ENCODE measurements at places on chromosomes 1 and 21.

GRCh38 chr1:168708698-168709404, 20.2 kb downstream of the DPT start:
- DNase-seq = no peak

- no peak for DNase-seq
These were observed 103.9 kb downstream of the DPYD start for GRCh38 chr1:97816927-97817326.

GRCh38 chr1:183942933-183943693, 94.4 kb downstream of the COLGALT2 start:
- DNase-seq = peak; percentile 39

DNA sequence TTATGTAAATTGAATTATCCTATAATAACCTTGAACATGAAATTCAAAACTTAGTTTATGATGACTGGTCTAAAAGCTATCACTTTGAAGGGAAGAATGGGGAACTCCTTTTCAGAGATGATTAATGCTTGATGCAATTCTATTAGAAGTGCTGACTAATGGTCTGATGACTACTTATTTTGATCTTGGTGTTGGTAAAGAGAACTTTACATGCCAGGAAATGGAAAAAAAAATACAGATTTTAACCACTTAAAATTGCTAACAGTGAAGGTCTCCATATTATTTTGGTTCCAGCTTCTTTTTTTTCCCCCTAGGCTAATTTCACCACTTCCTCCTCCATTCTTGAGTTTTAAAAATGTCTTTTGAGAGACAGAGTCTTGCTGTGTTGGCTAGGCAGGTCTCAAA, 22.9 kb downstream of the S1PR1 start:
- no peak for DNase-seq

DNA sequence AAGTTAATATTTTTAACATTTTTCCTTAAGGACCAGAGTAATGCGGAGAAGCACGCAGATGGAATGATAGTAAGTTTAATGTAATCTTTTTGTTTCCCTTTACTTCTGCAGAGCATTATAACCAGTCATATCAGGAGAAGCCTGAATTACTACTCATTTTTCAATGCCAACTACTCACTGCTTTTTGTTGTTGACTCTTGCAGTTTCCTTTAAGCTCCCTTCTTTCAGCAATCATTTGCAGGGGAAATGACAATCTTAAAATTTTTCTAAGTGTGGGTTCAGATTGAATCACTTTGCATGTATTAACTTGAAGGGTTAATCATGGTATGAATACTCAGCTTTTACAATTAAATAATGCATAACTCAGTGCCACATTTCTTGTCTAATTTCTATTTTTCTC, 122.2 kb downstream of the NRDC start:
- DNase-seq = no peak

DNA sequence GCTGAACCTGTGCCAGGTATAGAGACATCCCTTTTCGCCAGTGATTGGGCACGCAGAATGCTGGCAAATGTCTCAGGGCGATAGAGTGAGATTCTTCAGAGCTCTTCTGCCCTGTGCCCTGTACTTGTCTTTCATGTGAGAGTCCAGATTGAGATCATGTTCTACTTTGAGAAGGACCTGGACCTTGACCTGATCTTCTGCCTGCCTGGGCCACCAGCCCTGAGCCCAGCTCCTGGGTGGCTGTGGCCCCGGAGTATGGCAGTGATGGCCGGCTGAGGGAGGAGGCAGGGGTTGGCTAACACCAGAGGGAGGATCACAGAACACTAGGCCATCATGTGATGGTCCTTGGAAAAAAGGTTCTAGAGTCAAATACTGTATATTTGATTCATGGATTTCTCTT, 13.8 kb downstream of the STRIP1 start:
- no peak for DNase-seq

- no peak for DNase-seq
These were observed 32.3 kb upstream of the FBXO28 start for GRCh38 chr1:224081604-224082003.

- no peak for DNase-seq
These were observed 20.3 kb downstream of the TTC13 start for GRCh38 chr1:230958370-230958769.

DNA sequence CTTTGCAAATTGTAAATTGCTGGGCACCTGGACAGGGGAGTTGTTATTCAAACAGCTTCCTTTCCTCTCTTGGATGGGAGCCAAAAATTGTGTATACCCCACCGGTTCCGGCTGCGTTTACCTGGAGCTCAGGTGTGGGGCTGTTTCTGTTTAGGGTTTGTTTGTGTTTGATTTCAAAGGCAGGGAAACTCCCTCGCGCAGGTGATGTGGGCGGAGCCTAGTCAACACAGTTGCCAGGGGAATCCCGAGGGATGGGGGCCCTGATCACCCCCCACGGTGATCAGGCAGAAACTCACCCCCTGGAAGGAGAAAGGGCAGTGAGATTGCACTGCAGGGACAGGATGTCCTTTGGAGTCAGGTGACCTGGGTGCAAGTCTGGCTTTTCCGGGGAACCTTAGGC, 28.3 kb downstream of the CDCP2 start:
- DNase-seq = no peak

- no peak for DNase-seq
These were observed 217.6 kb upstream of the NFIA start for GRCh38 chr1:60864722-60865121.

DNA sequence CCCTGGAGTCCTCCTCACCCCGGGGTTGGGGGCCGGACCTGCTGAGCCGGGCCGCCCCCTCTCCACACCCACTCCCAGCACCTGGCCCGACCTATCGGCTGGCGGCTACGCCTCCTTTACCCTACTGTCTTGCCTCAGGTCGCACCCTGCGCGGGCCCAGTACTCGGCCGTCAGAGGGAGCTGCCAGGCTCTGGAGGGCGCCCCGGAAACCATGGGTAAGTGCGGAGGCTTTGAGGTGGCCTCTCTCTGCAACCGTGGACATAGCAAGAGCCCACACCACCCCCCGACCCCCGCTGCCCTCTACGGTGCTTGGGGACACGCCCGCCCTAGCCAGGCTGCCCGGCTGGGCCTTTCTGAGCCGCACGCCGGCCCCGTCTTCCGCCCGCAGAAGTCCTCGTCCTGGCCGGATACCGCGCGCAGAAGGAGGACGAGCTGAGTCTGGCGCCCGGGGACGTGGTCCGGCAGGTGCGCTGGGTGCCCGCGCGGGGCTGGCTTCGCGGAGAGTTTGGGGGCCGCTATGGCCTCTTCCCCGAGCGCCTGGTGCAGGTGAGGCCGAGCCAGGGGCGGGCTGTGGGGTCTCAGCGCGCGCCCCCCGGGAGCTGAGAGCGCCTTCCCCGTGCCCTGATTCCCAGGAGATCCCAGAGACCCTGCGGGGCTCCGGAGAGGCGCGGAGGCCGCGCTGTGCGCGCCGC, at the start of gene SH3D21:
TSS of gene SH3D21 (plus strand) at position 159 of the 692 bp plus-strand sequence. CDS start at position 212, 53 bp downstream.
- peak; percentile 78 for DNase-seq

GRCh38 chr1:221740993-221741702, 741 bp downstream of the DUSP10 start:
- DNase-seq = peak; percentile 74

DNA sequence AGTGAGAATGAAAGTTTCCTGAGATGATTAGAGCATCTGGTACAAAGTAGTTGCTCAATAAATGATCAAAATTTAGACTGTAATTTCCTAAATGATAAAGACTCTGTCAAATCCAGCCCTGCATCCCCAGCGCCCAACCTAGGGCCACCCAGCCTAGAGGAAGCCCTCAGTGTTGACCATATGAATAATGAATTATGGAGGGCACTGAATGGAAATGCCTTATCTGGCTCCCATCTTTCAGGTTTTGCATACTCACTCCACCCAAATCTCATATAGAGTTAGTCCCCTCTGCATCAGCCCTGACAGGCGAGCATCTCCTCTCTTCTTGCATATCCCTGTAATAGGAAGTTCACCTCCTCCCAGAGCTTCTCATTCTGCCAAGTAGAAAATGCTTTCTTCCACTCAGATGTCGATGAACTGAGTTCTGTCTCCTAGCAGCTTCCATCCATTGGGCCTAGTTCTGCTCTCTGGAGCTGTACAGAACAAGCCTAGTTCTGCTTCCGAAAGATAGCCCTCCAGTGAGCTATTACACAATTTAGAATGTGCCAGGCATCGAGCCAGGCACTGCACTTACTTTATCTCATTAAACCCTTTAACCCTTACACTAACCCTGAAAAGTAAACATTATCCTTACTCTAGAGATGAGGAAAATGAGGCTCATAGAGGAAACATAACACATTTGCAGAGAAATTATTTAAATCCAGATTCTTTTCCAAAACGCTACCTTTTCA, 20.9 kb downstream of the COA7 start:
- DNase-seq = no peak

DNA sequence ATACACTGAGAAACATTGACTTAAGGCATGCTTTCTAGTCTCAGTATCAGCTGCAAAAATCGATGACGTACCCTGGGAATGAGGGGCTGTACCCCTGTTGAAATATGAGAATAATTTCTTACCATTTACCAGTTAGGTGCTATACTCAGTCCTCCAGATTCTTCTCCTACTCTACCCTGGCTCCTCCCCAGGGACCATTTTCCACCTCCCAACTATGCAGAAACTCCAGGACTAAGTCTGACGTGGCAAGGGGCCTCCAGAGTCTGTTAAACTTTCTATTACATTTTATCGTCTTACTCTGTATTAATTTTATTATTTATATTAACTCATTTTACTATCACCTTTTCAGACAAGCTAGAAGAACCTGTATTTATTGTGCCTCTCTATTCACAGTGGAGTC, 124.3 kb downstream of the CYYR1 start:
- DNase-seq = no peak

GRCh38 chr21:44601596-44602462, 1.4 kb downstream of the KRTAP10-7 start:
- DNase-seq = no peak

GRCh38 chr1:15928971-15929965, 46.6 kb downstream of the ZBTB17 start:
- no peak for DNase-seq

DNA sequence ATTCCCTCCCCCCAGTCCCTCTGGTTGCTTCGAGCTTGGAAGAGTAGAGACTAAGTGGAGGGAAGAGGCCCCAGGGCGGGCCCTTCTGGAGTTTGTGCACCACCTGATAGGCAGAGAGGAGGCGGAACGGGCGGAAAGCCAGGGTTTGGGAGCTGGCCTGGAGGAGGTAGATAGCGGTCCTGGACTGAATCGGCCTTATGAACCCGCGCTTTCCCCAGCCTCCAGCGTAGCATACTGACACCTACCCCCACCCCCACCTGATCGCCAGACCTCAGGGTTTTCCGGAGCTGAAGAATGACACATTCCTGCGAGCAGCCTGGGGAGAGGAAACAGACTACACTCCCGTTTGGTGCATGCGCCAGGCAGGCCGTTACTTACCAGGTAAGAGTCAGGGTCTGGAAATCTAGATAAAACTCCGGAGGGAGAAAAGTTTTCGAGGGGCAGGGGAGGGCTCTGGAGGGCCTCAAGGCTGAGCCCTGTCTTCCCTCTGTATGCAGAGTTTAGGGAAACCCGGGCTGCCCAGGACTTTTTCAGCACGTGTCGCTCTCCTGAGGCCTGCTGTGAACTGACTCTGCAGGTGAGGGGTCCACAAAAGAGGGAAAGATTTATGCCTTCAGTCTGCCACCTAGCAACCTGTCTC, 705 bp downstream of the UROD start:
- DNase-seq = peak; percentile 28

GRCh38 chr1:34186741-34187494, 10.2 kb downstream of the C1orf94 start:
- DNase-seq = no peak

DNA sequence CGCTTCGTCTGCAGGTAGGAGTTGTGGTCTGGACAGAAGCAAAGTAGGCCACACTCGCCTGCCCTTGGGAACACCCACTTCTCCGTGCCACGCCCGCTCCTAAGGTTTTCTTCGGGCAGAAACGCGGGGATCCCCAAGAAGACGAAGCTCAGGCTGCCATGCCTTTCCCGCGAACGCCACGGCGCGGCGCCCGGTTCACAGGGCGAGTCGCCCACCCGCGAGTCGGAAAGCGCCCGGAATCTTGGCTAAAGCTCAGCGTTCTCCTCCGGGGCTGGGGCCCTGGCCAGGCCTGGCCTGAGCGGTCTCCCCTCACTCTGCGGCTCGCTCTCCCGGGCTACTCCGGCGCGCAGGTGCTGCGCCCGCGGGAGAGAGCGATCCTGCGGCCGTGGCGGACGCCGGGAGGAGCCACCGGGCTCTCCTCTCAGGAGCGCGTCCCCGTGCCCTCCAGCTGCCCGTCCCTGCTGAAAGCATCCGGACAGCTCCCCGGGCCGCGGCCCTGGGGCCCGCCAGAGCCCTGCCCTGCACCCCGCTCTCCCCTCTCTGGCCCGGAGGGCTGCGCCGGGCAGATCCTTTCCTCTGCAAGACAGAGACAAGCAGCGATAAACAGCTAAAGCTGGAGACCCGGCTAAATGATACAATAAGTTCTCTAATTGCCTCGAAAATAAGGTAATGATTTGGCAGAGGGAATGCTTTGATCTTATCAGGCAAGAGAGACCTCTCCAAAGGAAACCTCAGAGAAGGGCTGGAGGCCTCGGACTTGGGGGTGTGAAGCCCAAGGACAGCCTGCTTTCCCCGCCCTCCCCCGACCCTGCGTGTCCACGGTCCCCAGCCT, 6.7 kb upstream of the WNT2B start:
- DNase-seq = peak; percentile 41

- no peak for DNase-seq
These were observed 40.4 kb upstream of the NTNG1 start for GRCh38 chr1:107100331-107100984.

DNA sequence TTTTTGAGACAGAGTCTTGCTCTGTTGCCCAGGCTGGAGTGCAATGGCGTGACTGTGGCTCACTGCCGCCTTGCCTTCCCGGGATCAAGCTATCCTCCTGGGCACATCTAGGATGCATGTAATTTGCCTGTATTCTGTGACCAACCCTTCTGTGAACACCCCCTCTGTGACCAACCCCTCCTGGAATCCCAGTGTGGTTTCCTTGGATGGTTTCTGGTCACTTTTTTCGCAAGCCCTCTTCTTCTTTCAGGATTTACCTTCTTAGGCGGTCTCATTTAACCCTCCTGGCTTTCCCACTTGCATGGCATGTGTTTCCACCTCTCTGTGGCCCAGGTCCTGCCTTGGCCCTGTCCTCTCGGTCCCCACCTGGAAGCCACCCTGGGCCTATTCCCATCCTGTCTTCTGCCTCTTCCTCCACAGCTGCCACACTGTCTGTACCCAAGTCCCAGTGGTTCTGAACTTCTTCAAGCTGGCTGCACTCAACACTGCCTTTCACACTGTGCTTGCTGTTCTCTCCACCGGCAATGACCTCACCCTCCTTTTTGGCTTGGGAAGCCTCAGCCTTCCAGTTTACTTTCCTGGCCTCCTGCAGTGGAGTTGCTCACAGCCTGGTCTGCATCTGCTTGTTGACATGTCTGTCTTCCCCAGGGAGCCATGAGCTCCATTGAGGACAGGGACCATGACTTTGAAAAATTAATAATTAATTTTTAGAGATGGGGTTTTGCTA, 57.0 kb downstream of the DISC1 start:
- no peak for DNase-seq

GRCh38 chr1:53681977-53682685, 56.8 kb downstream of the GLIS1 start:
- peak; percentile 17 for DNase-seq

DNA sequence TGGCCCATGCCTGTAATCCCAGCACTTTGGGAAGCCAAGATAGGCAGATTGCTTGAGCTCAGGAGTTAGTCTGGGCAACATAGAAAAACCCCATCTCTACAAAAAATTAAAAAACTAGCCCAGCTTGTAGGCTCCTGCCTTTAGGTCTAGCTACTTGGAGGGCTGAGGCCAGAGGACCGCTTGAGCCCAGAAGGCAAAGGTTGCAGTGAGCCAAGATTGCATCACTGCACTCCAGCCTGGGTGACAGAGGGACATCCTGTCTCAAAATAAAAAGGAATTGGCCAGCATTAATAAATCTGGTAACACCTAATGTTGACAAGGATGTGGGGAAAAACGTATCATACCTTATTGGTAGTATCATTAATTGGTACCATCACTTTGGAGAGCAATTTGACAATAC, 396.2 kb downstream of the PLPP3 start:
- DNase-seq = no peak

All from T-helper 2 cell (primary cell).